DND-41 (cell line): ENCODE measurements at places on chromosomes 1 and 21.

- no peak for DNase-seq
Measured at GRCh38 chr1:171973421-171973820, 132.1 kb downstream of the DNM3 start.

DNA sequence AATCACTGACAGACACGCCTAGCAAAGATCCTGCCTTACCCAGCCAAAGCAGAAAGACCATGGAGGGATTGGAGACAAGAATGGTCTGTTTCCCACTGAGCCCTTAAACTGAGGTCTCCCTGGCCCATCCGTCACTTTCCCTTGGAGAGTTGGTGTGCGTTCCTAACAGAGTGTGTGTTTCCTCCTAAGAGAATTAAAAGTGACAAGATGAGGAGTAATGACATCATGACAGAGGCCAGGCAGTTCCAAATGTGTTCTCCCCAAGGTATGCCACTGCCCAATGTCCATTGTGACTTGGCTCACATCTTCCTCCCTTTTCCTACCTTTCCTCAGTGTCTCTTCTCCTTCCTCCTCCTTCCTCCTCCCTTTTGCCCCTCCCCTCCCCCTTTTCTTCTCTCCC lies 295.7 kb downstream of the SIPA1L2 start:
- no peak for DNase-seq

DNA sequence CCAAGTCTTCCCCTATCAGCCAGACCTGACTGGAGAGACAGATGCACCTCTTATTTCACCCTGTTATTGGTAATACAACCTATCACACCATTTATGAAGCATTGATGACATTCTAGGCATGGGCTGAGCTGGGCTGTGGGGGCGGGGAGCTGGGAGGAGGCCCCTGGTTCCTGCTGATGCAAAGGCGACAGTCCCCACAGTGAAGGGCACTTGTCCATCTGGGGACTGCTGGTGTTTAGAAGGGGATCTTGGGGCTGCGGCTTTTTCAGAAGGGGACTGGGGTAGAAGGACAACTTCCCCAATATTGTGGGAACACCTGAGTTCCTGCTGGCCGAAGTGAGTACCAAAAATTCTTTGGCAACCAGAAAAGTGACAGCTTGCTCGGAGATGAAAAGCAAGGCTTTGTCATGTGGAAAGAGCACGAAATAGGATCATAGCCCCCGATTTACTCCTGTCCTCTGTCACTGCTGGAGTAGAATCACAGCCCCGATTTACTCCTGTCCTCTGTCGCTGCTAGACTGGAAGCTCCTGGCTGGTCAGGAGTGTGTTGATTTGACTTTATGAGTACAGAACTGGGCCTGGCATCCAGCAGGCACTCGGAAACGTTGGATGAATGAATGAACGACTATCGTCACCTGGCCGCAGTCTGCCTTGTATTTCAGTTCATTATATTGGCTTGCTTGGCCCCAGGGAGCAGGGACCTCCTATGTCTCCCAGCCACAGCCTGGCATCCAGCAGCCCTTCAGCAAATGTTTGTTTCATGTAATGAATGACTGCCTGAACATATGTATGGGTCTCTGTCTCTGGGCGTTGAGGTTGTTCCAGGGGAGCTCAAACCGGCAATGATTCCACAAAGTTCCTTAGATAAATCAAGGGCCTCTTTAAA lies 16.5 kb upstream of the ETV3L start:
- no peak for DNase-seq

DNA sequence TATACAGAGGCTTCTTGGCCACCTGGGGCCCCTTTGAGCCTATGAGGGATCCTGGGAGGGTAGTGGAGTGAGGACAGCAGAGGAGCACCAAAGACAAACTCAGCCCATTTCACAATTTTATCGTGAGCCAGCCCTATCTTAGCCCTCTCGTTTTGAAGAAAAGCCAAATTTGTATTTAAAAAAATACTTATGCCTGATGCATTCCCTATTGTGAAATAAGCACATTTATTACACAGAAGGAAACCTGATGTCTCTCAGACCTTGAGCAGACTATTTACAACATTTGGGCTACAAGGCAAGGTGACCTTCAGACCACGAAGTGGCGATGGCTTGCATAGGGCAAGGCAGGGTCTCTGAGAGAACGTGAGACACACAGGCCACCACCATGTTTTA lies 41.3 kb upstream of the H6PD start:
- DNase-seq = no peak

DNA sequence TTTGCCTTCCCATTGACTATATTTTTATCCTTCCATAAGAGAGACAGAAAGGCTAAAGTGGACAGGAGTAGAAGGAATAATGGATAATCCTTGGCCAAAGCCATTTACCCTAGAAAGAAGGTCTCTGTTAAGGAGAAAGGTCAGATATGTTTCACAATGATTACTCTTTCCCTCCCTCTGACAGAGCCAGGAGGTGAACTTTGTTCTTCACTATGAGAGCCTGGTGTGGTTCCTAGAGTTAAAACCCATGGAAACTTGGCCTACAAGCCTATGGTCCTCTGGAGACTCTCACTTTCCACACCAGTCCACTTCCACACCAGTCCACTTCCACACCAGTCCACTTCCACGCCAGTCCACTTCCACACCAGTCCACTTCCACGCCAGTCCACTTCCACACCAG lies 479.9 kb upstream of the ZP4 start:
- DNase-seq = no peak
